Activated CD4-positive, alpha-beta T cell treated with anti-CD3 and anti-CD28 coated beads for 48 hours (primary cell): ENCODE measurements at places on chromosomes 2 and 18.
A peak's percentile ranks its signal among the peaks of the same experiment; 100 is the strongest.

DNA sequence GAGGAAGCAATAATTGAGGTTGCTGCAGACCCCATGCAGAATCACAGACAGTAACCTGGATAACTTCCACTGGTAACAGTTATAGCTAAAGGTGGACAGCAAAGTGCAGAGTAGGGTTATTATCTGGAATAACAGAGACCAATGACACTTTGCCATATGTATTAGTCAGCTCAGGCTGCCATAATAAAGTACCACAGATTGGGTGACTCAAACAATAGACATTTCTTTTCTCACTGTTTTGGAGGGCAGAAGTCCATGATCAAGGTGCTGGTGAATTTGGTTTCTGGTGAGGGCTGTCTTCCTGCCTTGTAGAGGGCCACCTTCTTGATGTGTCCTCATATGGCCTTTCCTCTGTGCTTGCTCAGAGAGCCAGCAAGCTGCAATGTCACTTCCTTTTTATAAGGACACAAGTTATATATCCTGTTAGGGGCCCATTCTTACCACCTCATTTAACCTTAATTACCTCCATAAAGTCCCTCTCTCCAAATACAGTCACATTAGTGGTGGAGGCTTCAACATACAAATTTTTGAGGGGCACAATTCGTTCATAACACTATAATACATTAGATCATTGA is 191.0 kb upstream of the LRP1B start:
- no peak for DNase-seq

DNA sequence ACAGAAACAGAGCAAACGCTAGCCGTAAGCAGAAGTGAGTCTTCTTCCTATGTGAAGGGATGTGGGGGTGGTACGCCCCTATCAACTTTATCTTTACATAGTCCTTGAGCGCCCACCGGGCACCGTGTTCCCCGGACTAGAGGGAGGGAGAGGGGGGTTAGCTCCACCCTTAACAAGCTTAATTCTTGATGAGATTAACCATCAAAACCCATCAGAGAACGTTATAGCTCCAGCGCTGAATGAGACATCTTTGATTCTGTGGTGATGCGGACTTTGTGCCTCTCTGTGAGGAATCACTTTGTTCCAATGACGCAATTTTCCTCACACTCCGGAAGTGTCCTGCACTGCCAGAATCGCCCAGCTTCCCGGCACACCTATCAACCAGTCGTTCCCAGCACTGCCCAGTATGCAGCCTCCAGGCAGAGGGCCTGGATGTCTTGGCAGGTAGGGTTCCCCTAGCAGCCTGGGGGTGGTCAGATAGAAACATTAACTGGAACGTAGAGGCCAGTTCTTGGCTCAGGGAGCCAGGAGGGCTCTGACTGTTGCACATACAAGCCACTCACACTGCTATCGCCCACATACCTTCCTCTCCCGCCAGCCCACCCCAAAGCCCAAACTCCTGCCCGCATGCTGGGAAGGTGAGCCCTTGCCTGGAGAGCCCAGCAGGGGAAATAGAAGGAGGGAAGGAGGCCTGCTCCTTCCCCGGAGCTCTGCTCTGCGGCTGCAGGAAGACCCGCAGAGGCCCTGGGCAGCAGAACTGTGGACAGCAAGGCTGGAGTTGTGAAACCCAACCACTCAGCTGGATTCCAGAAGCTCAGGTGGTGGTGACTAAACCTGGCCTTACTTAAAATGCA is 1.9 kb upstream of the ODC1 start:
- DNase-seq, result no peak

GRCh38 chr2:142557391-142557790 is 320.1 kb upstream of the KYNU start:
- no peak for DNase-seq

- DNase-seq, result no peak
Observed at GRCh38 chr2:36013064-36013463, 342.5 kb upstream of the CRIM1 start.

- no peak for DNase-seq
Observed at GRCh38 chr2:116098049-116098448, 1655.6 kb downstream of the DPP10 start.

DNA sequence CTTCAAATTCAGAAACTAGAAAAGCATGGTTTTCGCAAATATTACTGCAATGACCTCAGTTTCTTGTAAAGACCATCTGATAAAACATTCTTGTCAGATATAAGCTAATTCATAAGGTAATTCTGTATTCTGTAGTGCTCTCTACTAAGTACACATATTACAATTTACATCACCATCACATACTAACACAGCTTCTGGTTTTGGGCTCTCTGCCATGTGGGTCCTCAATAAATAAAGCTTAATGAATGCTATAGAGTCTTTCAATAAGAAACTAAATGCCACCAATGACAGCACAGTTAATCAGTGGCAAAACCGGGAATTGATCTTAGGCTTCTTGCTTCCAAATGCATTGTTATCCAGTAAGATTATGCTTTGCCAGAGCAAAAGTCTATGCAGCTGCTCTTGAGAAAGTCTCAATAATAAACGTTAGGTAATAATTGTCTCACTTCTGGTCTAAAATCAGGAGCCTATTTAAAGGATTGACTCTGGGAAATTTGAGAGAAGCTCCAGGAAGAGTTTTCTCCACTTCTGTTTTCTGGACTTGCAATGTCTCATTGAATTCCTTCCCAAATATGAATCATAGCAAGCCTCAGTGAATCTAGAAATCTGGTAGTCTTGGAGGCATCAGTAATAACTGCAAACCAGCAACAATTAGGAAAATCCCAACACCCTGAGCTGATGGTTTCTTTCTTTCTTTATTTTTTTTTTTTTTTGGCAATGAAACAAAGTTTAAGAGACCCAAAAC is 67.9 kb upstream of the RAPGEF4 start:
- no peak for DNase-seq

- DNase-seq, result no peak
Observed at GRCh38 chr2:82256983-82257632, 1952.6 kb upstream of the LRRTM1 start.

GRCh38 chr2:1548910-1549673 is 135.8 kb downstream of the TPO start:
- no peak for DNase-seq

- no peak for DNase-seq
Observed at GRCh38 chr2:128369108-128369555, 50.5 kb upstream of the HS6ST1 start.

DNA sequence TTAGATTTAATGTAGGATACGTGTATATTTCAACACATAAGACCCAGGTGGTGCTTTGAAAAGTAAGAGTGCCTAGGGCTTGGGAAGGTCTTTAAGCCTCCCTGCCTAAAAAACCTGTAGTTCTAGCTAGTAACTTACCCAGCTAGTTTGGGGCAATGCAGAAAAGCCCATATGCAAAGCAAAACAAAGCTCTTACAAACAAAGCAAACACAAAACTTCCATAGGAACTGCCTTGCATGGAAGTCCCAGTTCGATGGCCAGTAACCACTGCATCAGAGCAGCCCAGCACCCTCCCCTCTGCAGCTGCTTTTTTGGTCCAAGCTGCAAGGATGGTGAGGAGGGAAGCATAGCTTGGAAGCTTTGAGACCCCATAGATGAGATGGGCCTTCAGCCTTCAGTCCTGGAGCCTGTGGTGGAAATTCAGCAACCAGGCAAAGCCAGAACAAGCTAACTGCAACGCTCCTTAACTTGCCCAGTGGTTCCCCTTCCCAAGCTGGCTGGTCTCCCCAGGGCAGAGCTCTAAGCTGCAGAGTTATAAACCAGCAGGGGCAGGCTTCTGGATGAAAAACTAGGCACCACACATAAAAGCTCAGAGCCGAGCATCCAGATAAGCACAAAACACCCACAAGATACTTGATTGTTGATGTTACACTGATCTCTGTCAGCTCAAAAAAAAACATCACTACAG is 16.2 kb downstream of the C2orf76 start:
- no peak for DNase-seq

- DNase-seq, result no peak
Observed at GRCh38 chr18:23421277-23421676, 31.8 kb upstream of the RIOK3 start.

- no peak for DNase-seq
Observed at GRCh38 chr2:74191596-74192380, 6.6 kb upstream of the MTHFD2 start.

- peak; percentile 40 for DNase-seq
Observed at GRCh38 chr2:239944694-239945551, 80.2 kb downstream of the NDUFA10 start.

DNA sequence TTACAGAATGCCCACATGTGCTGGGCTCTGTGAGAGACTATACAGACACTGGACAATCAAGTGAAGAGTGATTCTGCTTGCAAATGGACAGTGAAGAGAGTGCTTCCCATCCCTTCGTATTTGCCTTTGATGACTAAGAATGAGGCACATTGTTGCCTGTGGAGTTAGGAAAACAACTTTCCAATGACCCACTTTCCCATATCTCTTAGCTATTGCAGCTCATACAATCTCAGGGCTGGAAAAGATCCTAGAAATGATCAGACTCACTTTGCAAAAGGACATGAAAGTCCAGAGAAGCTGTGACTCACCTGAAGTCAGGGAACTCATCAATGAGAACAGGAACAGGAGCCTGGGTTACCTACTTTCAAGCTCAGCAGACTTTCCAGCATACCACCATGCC is 440.5 kb upstream of the TCF4 start:
- DNase-seq, result no peak

- DNase-seq, result no peak
Observed at GRCh38 chr2:34307636-34308035, 708.5 kb upstream of the FAM98A start.

DNA sequence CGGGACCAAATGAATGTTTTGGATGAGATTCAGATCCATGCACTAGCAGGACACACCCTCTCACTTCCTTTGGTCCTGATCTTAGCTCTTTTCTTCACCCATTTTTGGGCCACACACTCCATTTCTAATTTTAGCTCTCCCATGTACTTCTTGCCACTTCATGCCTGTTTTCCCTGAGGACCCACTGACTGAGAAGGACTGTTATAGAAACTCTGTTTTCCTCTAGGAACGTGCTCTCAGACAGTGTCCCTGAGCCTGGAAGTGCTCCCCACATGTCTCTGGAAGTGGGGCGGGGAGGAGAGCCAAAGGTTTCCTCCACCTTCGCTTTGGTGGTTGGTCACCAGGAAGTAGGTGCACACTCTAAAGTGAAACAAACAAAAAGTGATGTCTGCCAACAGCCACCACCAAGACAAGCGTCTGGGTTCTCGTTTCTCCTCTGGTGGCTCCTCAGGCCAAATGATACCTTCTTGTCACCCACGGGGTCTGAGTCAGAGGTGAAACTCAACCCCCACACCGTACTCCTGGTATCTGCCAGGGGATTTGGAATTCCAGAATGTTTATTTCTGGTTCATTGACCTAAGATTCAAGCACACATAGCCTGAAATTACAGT is 74.7 kb downstream of the MERTK start:
- DNase-seq, result no peak

GRCh38 chr2:111897630-111897923 is 830 bp upstream of the MERTK start:
- DNase-seq, result no peak

DNA sequence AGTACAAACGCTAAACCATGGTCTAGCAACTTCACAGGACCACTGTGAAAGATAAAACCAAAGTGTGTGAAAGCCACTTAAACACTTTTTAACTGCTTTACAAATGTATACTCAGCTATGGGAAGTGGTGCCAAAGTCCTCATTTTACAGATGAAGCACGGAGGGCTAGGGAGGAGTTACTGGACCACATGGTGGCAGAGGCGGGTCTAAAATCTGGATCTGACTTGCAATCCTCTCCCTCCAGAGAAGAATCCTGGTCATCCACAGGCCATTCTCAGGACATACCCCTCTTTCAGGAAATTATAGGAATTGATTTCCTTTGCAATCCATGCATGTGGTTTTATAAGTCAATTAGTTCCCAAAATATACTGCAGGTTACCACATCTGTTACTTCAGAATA is 84.6 kb upstream of the GYPC start:
- no peak for DNase-seq

DNA sequence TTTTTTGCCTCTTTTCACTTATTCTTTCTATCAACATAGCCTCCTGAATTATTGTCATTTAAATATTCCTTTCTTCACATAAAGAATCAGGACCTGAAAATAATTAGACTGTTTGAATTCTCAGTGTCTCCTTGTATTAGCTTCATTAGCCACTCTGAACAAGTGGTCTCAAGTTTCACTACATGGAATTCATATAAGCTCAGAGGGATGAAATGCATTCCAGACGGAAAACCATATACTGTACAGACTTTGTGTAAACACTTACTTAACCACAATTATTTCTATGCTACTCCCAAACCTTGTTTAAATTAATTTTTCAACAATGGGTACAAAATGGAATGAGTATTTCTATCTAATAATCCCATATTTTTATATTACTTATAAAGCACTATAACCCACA is 53.4 kb downstream of the CHN1 start:
- DNase-seq, result no peak

- peak; percentile 30 for DNase-seq
Observed at GRCh38 chr2:48946449-48947048, 191.0 kb upstream of the LHCGR start.
